Osteoblast (primary cell): ENCODE measurements at places on chromosomes 6 and 20. TPM values are rescaled to one million over a fixed set of nuclear protein-coding genes. Genes with fewer than 3 reads are reported as not detected.
A peak's percentile ranks its signal among the peaks of the same experiment; 100 is the strongest.

HLA-DRA gene
- 5.8 and 50.7 TPM in 2 replicates for total RNA-seq

DUSP15 gene
- 1.2 and 1.4 TPM in 2 replicates for total RNA-seq

OOEP gene
- total RNA-seq: 0.36 and 0.59 TPM in 2 replicates

TFAP2C gene
- total RNA-seq: under 0.01 TPM in 1 of 2 replicates, not detected in the other

GSTA2 gene
- total RNA-seq: not detected in 2 replicates

CST5 gene
- total RNA-seq: not detected in 2 replicates

SLC17A1 gene
- not detected in 2 replicates for total RNA-seq

CLPSL1 gene
- total RNA-seq: not detected in 2 replicates

GRCh38 chr6:125197795-125198269 lies 44.3 kb downstream of the TPD52L1 start:
- H3K4me1 ChIP-seq: peaks cover 44% of the 10 kb centered on the region
- no peaks in the 10 kb centered on the region for H3K36me3 ChIP-seq
- H3K4me3 ChIP-seq: no peak overlapping the region
- peak overlapping the region; percentile 40 for H3K27ac ChIP-seq

DNA sequence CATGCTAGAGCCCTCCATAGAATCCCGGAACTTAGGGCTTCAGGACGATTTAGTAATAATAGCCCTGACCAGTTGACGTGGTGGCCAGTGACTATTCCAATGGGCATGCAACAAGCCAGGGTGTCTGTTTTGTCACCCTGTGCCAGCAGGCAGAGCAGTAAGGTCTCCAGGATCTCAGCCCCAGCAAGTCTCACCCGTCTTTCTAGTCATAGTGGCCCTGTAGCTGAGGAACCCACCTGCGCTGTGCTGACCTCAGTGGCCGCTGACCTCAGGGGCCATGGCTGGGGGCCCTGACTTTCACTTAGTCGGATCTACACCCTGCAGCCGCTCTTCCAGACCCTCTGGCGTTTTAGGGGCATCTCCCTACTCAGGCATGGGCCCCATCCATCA lies 36.8 kb downstream of the PRR18 start:
- DNase-seq: no peak
- peaks cover 16% of the 10 kb centered on the region for H3K27me3 ChIP-seq
- H3K36me3 ChIP-seq: no peaks in the 10 kb centered on the region
- H3K27ac ChIP-seq: no peak overlapping the region
- H3K4me3 ChIP-seq: no peak overlapping the region

- peak overlapping the region; percentile 43 for H3K27ac ChIP-seq
- no peaks in the 10 kb centered on the region for H3K27me3 ChIP-seq
- peaks cover 24% of the 10 kb centered on the region for H3K4me1 ChIP-seq
- peak; percentile 69 for DNase-seq
- no peak overlapping the region for H3K4me3 ChIP-seq
Observed at GRCh38 chr6:131787766-131788712, 19.8 kb upstream of the ENPP1 start.

GRCh38 chr6:23180504-23181293 lies 611.3 kb downstream of the HDGFL1 start:
- no peaks in the 10 kb centered on the region for H3K36me3 ChIP-seq
- H3K4me3 ChIP-seq: no peak overlapping the region
- DNase-seq: no peak
- H3K27me3 ChIP-seq: no peaks in the 10 kb centered on the region
- H3K27ac ChIP-seq: no peak overlapping the region

- H3K4me1 ChIP-seq: peaks cover 12% of the 10 kb centered on the region
- DNase-seq: no peak
- no peaks in the 10 kb centered on the region for H3K36me3 ChIP-seq
Observed at GRCh38 chr20:50708845-50709635, 17.7 kb upstream of the RIPOR3 start.

- peak overlapping the region; percentile 86 for H3K4me3 ChIP-seq
- H3K4me1 ChIP-seq: peaks cover 27% of the 10 kb centered on the region
- DNase-seq: peak; percentile 92
- H3K27ac ChIP-seq: peak overlapping the region; percentile 83
- H3K27me3 ChIP-seq: no peaks in the 10 kb centered on the region
- peaks cover 29% of the 10 kb centered on the region for H3K36me3 ChIP-seq
Observed at GRCh38 chr20:45890077-45890984, 677 bp downstream of the NEURL2 start.

DNA sequence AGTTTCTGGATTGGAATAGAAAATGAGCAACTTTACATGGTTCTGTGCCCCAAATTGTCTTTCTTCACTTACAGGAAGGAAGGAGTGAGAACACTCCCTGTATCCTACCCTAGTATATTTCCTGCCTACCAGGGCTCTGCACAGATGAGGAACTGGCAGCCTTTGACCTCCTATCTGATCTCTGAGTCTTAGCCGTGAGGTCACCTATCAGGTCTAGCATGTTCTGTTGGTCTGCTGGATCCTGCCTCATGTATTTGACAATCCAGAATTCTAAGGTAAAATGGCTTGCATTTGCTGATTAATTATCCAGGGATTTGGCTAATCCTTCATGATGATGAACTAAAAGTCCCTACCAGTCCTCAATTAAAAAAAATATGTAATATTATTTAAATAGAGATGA lies 35.0 kb upstream of the TRAM2 start:
- H3K4me1 ChIP-seq: peaks cover 22% of the 10 kb centered on the region
- no peaks in the 10 kb centered on the region for H3K27me3 ChIP-seq
- H3K4me3 ChIP-seq: no peak overlapping the region
- H3K27ac ChIP-seq: no peak overlapping the region
- DNase-seq: no peak

DNA sequence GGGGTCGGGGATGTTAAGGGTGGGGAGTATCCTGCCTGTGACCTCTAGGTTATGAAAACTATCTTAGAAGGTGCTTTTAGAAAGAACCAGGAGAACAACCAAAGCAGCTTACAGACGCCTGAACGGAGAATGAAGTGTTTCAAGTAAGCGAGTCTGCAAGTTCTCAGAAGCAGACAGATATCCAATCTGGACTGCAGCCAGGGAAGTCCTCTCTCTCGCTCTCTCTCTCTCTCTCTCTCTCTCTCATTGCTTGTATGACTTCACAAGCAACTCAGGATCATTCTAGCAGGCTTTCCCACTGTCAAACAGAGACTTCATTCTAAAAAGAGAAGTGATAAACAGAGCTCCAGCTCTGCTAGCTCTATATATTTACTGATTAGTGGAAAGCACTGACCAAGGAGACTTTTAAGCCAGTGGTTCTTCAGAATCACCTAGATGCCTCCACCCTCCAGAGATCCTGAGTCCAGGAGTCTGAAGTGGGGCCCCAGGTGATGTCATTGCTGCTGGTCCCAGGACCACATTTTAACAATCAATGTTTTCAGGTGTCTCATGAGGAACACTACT lies 6.0 kb downstream of the TCF21 start:
- no peak overlapping the region for H3K27ac ChIP-seq
- H3K27me3 ChIP-seq: peaks cover 86% of the 10 kb centered on the region
- DNase-seq: no peak
- H3K4me1 ChIP-seq: no peaks in the 10 kb centered on the region
- H3K36me3 ChIP-seq: no peaks in the 10 kb centered on the region
- H3K4me3 ChIP-seq: no peak overlapping the region

GRCh38 chr20:12827816-12828385 lies 180.9 kb upstream of the SPTLC3 start:
- no peaks in the 10 kb centered on the region for H3K4me1 ChIP-seq
- no peaks in the 10 kb centered on the region for H3K27me3 ChIP-seq
- H3K36me3 ChIP-seq: no peaks in the 10 kb centered on the region
- H3K4me3 ChIP-seq: no peak overlapping the region

DNA sequence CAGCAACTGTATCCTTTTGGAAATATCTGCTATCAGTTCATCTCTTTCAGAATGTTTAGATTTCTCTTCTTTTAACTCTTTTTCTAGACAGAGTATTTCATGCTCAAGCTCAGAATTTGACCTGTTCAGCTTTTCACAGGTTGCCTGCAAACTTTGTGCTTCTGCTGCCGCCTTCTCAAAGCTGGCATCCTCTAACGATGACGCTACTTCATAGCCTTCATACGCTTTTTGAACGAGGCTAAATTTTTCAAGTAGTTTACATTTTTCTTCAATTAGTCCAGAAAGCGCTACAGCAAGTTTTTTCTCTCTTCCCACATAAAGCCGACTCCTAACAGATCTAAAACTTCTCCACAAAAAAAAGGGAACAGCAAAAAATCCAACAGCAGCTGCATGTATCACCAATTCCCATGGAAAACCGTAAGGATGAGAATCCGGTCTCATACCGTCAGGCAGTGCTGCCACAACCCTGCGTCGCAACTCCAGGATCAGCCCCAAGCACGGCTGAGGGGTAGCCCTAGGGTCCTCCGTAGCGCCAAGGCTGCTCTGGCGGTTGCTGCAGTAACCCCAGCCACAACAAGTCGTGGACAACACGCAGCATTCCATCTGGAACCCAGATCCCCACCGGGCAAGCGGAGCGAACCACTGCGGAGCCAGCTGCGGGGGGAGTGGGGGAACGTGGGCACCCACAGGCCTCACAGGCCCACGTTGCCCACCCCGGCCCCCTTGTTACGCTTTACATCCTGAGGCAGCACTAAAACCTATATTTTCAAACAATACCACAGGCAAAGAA lies 30.6 kb downstream of the DACT2 start:
- no peaks in the 10 kb centered on the region for H3K4me1 ChIP-seq
- no peak overlapping the region for H3K27ac ChIP-seq
- no peak overlapping the region for H3K4me3 ChIP-seq
- H3K36me3 ChIP-seq: no peaks in the 10 kb centered on the region

DNA sequence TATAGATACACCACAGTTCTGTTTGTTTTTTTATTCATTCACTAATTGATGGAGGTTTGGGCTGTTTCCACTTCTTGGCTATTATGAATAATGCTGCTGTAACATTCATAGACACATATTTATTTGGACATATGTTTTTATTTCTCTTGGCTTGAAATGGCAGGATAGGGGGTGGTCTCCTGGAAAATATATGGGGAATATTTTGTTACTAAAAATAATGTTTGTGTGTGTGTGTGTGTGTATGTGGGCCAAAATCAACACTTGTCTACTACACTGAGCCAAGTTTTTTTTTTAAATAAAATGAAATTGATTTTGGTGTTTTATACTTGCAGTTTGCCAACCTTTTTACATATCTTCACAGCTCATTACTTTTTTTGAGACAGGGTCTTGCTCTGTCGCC lies 264.4 kb upstream of the SULF2 start:
- H3K4me3 ChIP-seq: no peak overlapping the region
- H3K27ac ChIP-seq: no peak overlapping the region
- no peaks in the 10 kb centered on the region for H3K36me3 ChIP-seq
- peaks cover 2% of the 10 kb centered on the region for H3K27me3 ChIP-seq
- DNase-seq: no peak

- DNase-seq: no peak
- no peak overlapping the region for H3K4me3 ChIP-seq
- no peaks in the 10 kb centered on the region for H3K27me3 ChIP-seq
- peaks cover 23% of the 10 kb centered on the region for H3K4me1 ChIP-seq
- no peak overlapping the region for H3K27ac ChIP-seq
Observed at GRCh38 chr6:136148051-136148450, 102.1 kb downstream of the MTFR2 start.
